EH (cell line): ENCODE measurements at places on chromosomes 7 and 10.

DNA sequence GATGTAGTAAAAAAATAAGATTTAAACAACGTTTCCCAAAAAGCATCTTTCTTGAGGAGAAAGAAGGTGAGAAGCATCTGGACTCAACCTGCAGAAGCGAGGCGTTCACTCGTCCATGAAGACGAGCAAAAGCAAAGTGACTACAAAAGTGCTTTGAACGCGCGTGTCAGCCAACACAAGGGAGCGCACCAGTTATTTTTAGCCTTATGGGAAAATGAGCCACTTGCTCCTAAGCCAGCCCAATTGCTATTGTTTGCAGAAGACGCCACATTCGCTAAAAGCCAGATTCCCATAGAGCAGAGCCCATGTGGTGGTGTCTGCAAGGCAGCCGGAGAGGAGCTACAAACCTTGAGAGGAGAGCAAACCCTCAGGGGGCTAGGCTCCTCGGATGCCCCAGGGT is 122.5 kb downstream of the FAM53B start:
- DNase-seq = no peak

DNA sequence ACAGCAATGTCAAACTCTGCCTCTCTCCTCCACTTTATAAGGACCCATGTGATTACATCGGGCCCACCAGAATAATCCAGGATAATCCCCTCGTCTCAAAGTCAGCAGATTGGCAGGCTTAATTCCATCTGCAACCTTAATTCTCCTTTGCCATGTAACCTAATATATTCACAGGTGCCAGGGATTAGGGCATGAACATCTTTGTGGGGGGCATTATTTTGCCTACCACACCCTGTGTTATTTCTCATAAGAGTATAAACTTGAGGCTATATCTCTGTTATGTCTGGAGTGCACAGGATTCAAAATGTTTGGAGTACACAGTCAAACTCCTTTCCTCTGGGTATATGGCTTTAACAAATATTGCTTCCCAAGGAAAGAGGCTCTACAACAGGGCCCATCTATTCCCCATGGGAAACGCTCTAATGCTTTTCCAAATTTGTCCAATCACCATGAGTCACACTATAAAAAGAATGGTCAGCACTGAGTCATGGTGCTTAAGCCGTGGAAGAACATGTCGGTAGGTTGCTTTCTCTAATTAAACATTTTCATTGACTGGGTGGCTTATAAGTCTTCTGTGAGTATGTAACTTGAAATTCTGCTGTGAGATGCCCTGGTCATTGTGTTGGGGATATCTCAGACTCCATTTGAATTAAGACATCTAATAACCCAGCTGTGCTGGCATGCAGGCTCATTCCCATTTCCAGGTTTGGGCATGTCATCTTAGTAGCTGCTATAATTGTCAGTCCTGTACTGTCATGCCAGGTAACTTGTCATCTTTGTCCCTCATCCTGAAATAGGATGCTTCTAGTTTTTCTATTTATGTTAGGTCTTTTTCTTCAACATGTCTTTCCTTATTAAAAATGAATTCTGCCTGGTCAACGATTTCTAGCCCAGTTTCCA is 11.5 kb upstream of the AKR1B10 start:
- peak; percentile 95 for DNase-seq

- peak; percentile 88 for DNase-seq
These were observed 91.8 kb downstream of the SPAG6 start for GRCh38 chr10:22436893-22437619.

- DNase-seq = no peak
These were observed 53.6 kb downstream of the KMT2C start for GRCh38 chr7:152382244-152382643.

- DNase-seq = no peak
These were observed 59.7 kb upstream of the CCDC71L start for GRCh38 chr7:106720641-106721040.

- DNase-seq = no peak
These were observed 922.0 kb upstream of the SORCS1 start for GRCh38 chr10:108086502-108086901.

- DNase-seq = no peak
These were observed 35.4 kb downstream of the TLL2 start for GRCh38 chr10:96478355-96478754.

DNA sequence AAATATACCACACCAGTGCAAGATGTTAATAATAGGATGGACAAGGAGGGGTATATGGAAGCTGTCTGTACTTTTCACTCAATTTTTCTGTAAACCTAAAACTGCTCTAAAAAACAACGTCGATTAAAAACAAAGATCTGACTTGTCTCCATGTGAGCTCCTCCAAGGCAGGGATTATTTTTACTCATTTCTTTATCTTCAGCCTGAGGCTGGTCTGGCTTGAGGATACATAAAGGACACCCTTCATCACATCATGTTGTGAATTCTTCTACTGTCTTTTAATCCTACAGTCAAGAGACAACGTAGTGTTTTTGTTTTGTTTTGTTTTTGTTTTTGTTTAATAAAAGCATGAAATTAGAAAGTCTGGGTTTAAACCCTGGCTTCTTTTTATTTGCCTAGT is 486.9 kb downstream of the PLXNA4 start:
- DNase-seq = no peak

DNA sequence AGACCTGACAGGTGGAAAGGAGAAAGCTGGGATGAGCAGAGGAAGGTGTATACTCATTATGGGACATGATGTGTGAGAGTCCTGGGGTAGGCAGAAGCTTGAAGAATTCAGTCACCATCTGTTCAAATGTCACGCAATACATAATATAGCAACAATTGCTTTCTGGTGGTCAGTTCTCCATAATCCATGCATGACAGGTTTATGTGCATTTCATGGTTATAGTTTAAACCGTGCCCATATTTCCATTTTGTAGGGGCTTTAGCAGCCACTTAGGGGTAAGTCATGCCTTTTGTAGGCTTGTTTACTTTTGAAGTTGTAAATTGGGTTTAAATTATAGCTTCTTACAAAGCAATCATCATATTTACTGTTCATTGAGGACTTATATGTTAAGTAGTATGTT is 158.8 kb downstream of the NXPH1 start:
- DNase-seq = no peak

DNA sequence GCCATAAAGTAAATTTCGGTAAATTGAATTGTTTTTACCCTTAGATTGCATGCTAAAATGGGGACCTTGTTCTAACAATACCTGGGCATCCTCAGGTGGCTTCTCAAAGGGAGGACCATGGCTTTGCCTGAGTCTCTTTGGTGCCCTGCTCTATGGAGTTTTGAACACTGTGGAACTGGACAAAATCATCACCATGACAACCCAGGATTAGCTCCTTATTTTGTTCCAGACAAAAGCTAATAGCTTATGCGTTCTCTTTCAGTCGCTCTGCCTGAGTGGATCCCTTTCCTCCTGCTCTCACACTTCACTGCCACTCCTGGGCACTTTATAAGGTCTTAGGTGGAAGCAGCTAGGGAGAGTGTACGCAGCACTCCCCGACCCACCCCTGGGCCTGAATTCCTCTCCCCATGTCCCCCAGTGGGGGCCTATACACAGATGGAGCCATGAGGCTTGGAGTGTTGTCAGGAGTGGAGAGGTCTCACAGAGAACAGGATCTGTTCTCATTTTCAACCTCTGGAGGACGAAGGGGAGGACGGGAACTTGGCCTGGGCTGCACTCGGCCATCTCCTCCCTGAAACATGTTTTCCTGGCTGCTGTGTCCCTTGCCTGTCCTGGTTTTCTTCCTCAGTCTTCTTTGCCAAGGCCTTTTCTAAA is 19.0 kb downstream of the ADCYAP1R1 start:
- DNase-seq = no peak

DNA sequence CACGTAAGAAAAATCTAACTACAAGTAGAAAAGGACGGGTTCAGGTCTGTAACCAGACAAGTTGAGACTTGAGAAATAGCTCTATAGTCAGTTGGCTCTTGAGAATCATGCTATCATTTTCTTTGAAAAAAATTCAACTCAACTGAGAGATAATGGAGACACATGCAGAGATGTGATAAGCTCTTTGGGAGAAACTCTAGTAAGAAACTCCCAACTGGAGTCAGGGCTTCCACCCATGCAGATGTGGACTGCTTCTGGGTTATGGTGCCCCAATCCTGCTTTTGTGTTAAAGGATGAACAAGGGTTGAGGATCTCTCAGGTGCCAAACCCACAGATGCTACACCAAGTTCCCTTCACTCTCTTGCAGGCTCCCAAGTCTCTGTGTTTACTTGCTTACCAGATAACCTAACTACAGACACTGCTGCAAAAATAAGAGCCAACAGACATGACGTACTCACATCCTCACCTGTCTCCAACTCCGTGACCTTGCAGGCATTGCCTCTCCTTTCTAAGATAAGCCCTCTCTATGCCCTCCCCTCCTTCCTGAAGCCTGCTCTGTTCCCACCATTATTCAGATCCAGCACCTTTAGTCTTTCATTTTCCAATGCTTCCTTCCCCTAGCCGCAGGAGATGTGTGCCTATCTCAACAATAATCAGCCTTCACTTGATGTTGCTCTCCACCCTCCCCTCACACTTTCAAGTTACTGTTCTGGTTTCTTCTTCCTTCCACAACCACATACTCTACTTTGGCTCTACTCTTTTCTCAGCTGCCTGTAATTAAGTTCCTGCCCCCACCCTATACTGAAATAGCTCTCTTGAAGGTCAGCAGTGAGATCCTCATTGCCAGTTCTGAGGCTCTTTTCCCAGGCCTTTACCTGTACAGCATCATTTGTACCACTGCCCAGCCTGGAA is 130.0 kb downstream of the ICA1 start:
- DNase-seq = no peak

GRCh38 chr7:17661982-17662585 is 278.2 kb downstream of the SNX13 start:
- DNase-seq = peak; percentile 47

GRCh38 chr10:117921421-117921820 is 125.3 kb downstream of the RAB11FIP2 start:
- DNase-seq = no peak

GRCh38 chr10:101495324-101495925 is 92.6 kb downstream of the POLL start:
- DNase-seq = peak; percentile 25

DNA sequence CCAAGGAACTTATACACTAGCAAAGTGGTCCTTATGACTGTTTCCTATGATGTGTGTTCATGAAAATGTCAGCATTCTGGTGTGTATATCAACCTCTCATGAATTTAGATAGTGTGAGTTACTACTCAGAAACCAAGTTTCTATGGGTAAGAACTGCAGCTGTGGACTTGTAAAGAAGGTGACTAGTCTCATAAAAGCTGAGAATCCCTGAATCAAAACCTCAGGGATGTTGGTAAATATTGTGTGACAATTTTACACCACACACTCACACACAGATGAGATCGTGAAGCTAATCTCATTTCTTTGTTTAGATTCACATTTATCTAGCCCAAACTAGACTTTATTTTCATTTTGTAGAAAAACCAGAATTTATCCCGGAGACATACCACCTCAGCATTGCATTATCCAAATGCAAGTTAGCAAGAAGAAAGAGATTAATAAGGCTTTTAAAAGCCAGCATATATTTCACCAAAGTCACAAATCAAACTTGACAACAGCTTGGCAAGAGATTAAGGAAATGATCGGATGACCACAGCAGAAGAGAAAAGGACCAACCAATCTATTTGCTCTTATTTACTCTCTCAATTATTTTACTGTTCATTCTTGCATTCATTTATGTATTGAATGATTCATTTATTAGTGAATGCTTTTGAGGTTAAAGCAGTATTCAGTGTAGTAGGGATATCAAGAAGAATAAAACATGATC is 92.9 kb downstream of the PLXDC2 start:
- no peak for DNase-seq

DNA sequence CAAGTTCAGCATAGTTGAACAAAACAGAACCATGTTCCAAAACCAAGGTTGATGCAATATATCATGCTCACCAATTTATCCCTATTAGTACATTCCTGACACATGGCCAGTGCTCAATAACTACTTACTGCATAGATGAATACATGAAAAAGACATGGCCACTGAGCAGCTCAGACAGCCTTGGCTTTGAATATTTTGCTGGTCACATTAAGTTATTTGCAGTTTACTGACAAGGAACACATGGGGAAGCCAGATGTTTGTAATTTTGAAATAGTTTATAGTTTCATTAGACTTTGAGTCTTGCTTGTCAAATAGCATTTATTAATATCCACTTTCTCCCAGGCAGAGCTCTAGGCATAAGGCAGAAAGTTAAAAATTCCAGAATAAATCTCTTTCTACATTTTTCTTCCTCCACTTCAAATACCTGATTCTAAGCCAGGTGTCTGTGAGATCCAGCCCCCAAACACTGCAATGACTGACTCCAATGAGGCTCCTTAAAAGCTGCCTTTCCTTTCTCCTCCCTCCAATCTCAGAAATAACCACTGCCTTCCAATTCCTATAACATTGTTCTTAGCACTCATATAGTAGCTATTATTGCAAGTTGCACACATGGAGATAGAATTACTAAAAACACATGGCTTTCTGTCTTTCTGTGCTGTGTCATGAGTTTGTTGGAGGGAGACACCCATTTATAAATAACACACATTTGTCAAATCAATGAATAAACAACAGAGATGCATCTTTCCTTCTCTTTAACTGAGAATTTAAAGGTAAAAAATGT is 91.3 kb downstream of the PCGF5 start:
- DNase-seq = no peak

- no peak for DNase-seq
These were observed 7.7 kb downstream of the SLIT1 start for GRCh38 chr10:97178074-97178473.

GRCh38 chr7:130975731-130976130 is 241.7 kb upstream of the KLF14 start:
- no peak for DNase-seq

DNA sequence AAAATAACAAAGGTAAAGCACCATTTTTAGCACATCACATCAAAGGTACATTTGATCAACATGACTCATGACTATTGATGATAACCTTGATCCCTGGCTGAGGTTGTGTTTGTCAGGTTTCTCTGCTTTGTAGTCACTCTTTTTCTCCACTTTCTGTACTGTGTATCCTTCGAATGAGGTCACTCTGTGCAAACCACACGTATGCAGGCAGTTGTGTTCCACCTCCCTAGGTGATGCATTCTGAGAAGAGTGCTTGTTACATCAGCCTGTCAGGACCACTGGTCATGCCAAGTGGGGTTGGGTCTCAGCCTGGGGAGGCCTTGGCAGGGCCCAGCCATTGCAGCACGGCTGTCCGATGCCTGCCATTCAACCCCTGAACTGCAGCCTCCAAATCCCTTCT is 62.8 kb upstream of the GJD4 start:
- DNase-seq = no peak

DNA sequence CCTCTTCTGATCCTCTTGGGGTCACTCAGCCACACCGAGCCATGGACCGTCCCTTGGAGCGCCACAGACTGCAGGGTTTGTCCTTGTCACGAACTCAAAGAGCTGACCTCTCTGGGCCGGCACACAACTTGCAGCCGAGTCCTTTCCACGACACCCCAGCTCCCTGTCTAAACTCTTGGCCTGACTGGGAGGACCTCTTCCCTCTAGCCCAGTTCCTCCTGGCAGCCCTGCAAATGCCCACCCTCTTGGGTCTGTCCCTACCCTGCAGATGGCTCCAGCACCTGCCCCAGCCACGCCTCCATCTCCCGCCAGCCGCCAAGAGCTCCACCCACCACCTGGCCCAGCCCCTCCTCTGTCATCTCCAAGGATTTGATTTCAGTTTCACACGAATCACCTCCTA is 339.2 kb downstream of the DNAJB6 start:
- no peak for DNase-seq
